Activated CD8-positive, alpha-beta memory T cell treated with anti-CD3 and anti-CD28 coated beads, Interleukin-2, amount 10 ng/mL, durations not matched to agents 7 days and 5 days (primary cell): ENCODE measurements at places on chromosomes 12 and 14.

GRCh38 chr14:100883789-100884101 is 19.8 kb downstream of the RTL1 start:
- no peak for DNase-seq

DNA sequence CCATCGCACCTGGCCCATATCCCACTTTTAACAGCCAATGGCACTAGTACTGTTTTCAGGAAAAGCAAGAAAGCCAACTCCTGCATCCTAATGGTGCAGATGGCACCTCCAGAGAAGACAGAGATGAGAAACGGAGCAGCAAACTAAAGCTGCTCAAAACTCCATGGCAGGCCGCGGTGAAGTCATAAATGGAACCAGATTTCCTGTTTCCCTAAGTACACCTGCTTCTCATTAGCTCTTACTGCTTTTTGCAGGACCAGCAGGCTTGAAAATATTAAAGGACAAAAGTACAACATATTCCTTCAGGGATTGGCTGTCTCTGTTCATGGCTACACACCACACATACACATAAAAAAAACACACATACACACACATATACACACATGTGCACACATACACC is 36.7 kb upstream of the LGALS3 start:
- DNase-seq, result no peak

- no peak for DNase-seq
Observed at GRCh38 chr12:118189741-118190191, 53.8 kb downstream of the PEBP1 start.

- DNase-seq, result no peak
Observed at GRCh38 chr12:12798480-12798879, 13.0 kb downstream of the APOLD1 start.

DNA sequence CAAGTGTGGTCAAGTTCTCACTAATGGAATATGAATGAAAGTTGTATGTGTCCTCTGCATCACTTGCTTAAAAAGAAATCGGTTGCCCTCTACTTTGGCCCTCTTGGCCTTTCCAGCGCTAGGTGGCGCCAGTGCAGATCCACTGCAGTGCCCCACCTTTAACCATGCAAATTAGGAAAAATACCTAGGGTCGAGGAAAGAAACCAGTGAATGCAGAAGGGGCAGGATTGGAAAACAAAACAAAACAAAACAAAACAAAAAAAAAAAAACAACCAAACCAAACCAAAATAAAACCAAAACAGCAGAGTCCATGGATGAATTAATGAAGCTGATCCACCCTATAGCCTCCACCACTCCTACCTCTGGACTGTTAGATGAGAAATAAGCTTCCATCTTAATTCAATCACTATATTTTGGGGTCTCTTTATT is 12.9 kb upstream of the NEMF start:
- DNase-seq, result peak; percentile 88

DNA sequence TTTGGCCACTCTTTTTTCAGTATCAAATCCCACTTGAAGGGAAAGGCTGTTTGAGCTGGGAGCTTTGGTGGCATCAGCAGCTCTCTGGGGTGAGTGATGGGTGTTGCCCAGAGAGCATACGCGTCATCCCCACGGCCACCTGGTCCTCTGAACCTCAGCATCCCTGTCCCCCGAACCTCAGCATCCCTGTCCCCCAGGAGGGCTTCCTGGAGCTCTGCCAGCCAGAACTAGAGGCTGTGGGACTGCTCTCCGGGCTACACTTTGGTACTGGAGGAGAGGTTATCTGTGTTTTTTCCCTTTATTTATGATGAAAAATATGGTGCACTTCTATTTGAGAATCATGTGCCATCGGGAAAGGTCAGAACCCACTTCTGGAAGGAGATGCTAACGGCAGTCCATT is 131.5 kb upstream of the RTL1 start:
- no peak for DNase-seq

DNA sequence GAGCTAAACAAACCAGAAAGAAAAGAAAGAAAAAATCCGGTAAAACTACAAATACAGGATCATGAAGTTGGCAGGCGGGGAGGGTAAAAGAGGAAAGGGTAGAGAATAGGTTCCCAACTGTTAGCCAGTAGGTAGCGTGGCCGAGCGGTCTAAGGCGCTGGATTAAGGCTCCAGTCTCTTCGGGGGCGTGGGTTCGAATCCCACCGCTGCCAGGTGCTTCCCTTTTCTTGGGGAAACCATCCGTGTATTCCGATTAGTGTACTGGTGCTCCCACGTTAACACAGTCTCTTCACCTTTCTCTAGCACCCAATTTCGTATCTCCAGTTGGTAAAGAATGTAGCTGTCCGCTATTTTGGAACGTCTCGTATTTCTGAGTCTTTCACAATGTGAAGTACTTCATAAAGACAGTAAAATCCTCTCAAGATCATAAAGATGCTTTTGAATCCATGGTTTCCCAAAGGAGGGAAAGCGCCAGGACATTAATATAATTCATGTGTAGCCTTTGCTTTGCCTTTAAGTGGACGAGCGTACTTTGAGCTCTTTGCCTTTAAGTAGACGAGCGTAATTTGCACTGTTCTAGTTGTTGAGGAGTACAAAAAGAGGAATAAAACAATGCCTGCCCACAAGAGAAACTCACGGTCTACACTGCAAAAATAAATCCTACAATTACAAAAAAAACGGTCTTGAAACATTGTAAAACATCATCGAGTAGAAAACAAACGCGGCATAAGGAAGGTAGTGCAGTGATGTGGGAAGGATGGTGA is 19.0 kb upstream of the RNASE12 start:
- DNase-seq, result peak; percentile 83

GRCh38 chr12:11204173-11204572 is 17.4 kb upstream of the TAS2R42 start:
- no peak for DNase-seq

GRCh38 chr12:1791104-1791841 is 29.1 kb upstream of the LRTM2 start:
- DNase-seq, result peak; percentile 81

- no peak for DNase-seq
Observed at GRCh38 chr12:69024907-69025306, 91.9 kb upstream of the CPM start.

GRCh38 chr12:90079529-90080210 is 371.0 kb upstream of the ATP2B1 start:
- no peak for DNase-seq

DNA sequence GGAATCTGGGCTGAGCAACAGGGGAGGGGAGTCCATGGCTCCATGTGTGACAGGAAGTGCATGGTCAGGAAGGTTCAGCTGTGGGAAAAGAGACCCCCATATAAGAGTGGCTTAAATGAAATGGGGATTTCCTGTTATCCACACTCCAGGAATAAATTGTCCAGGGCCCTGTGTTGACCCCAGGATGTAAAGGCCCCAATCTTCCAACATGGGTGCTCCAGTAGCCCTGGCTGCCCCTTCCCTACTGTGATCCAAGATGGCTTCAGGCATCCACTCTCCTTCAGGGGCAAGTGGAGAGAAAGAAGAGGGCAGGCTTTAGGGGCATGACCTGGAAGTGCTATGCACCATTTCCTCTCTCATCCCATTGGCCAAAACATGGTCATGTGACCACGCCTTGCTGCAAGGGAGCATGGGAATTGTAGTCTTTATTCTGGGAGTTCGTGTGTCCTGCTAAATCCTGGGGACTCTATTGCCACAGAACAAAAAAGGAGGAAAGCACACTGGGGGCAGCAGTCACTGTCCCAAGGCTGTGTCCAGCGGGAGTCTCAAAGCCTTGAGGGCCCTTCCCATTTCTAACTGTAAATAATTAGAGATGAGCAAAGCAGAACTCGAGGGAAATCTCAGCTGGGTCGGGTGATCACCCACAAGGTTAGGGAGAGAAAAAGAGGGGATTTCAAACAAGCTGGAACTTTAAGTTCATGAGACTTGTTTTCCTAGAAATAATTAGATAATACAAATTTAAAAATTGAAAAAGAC is 289.2 kb downstream of the ADGRD1 start:
- DNase-seq, result no peak

DNA sequence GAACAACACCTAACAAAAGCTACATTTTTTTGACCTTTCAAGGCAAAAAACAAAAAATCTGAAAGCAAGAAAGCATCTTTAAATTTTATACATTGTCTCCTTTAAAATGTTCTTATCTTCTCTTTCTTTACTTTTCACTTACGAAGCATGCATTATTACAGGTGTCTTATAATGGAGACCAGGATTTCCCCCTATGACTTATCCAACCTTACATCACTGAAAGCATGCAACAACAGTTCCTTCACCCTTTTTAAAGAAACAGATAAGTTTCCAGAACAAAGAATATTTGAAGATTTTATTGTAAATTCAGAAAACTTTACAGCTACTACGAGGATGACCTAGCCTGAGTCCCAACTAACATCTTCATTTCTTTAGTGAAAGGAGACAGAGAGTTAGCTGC is 277.2 kb downstream of the AKAP6 start:
- DNase-seq, result no peak

DNA sequence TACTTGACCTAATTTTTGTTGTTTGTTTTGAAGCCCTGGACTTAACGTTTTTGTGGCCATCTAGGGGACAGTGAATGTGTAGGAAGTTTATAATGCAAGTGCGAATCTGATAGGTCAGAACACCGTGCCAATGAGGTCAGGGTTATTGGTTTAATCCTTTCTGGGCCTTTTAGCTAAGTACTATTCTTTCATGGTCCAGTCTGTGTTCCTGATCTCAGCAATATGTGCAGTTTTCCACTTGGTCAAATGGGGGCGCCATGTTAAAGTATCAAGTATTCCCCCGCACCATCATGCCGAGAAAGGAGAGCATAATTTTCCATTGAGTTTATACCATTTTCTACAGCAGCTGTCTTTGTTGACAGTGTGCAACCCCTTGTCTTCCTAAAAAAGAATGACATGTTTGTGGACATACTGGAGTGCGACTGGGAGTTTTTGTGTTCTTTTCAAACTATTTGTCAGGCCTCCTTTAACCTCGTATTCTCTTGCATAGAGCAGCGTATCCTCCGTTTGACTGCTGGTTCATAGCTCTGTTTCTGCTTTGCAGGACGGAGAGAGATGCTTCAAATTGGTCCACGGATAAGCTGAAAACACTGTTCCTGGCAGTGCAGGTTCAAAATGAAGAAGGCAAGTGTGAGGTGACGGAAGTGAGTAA is 1.3 kb downstream of the AHSA1 start:
- DNase-seq, result peak; percentile 83
